ENCODE measurements at places on chromosomes 6 and 20.

DNA sequence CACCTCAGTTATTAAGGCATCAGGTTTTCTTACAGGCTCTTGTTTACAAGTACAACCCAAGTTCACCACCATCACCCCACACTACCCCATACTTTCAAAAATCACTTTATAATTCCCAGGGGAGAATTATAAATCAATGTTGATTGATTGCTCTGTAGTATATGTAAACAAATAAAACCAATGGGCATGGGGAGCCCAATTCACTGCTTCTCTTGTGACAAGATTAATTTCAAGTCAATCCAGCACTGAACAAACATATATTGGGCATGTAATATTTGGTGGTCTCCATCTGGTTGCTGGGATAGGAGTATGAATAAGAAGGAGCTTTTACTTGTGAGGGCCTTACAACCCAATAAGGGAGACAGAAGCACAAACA lies 95.8 kb downstream of the CLVS2 start:
- DNase-seq: no peak

GRCh38 chr6:35048631-35049083 lies 92.5 kb downstream of the TCP11 start:
- DNase-seq: no peak

- DNase-seq: no peak
Measured at GRCh38 chr20:52294106-52294628, 102.6 kb upstream of the ZFP64 start.

- DNase-seq: no peak
Measured at GRCh38 chr6:146200176-146200575, 171.3 kb downstream of the GRM1 start.

GRCh38 chr6:145704143-145704781 lies 31.1 kb downstream of the EPM2A start:
- no peak for DNase-seq

- DNase-seq: no peak
Measured at GRCh38 chr6:10194816-10195672, 219.8 kb downstream of the TFAP2A start.

DNA sequence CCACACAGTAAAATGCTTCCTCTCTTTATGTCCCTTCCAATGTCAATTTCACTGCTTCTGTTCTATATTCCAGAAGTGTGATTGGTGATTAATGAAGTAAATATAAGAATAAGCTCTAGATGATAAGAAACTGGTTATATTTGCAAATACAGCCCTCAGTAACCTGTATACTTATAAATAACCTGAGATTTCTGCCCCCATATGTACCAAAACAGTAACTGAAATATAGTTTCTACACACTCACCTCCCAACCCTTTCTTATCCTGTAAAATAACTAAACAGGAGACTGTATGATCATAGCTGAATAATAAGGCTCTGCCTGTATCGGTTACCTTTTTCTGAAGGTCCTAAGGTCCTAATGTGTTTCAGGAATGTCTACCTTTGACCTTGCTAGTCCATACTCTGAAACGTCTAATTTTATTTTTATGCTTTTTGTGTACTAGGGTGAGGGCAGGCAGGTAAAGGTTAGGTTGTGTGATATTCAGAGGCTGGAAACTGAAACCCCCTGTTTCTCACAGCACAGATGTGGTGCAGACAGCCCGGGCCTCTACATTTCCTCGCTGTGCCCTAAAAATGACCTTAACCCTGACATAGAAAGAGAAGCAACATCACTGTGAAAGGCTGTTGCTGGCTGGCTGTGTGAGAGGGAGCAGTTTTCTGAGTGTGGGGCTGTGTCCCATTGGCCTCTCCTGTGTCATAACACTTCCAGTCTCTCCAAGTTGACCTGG lies 378.8 kb downstream of the CENPW start:
- DNase-seq: no peak
